ENCODE measurements at places on chromosomes 1 and 21.

- DNase-seq: no peak
These were observed 27.1 kb downstream of the SNAP47 start for GRCh38 chr1:227762231-227762911.

- DNase-seq: no peak
These were observed 62.5 kb downstream of the KIAA0040 start for GRCh38 chr1:175129997-175130648.

- DNase-seq: no peak
These were observed 4.8 kb downstream of the TTLL7 start for GRCh38 chr1:83994111-83994510.

GRCh38 chr1:65459397-65459768, 38.9 kb downstream of the LEPR start:
- no peak for DNase-seq

GRCh38 chr1:18734001-18734400, 103.4 kb downstream of the PAX7 start:
- DNase-seq: no peak

DNA sequence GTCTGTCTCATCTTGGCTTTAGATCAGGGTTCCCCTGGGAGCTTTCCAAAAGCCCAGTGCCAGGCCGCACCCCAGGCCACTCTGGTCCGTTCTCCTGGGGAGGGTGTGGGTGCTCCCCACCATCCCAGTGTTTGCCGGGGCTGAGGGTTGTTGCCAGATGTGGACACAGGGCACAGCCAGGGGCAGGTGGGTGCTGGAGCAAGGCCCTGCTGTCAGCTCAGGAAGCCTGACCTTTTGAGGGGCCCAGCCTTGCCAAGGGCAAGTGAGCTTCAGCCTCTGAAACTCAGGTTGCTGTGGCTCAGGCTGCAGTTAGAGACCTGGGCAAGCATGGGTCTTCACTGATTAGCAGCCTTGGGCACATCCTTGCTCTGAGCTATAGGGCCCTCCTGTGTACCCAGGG, 22.8 kb upstream of the ZBTB21 start:
- DNase-seq: no peak

DNA sequence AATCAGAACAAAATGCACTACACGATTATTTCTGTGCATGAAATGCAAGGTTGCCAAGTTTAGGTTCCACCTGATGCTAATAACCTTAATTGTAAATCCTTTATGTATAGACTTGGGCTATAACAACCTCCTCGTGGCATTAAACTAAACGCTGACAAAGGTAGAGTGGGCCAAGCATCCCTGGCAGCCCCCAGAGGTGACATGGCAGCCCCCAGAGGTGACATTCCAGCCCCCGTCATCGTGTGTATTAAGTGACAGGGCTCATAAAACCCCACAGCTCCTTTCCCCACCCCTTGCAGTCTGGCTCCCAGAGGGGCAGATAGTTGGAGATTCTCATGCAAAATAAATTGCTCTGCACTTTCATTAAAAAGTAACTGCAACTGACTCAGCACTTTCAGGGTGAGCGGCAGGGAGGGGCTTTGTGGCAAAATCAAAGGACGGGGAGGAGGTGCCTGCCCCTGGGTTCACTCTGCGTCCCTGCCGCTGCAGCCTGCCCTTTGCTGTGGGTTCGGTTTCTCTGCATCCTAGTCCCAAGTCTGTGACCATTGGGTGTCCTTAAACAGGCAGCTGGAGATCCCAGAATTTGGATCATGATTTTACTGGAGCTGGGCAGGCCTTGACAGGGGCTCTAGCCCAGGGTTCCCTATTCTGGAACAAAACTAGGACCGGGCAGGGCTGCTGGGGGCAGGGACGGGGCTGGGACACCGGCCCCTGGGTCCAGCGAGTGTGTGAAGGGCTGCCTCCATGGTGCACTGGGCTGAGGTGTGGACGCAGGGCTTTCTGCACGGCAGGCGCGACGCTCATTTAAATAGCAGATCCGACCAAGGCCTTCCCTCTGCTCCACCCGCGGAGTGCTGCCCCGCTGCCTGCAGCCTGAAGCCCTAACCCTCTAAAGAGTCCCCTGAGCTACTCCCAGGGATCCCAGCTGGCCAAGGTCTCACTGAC, 234.9 kb upstream of the VAMP3 start:
- DNase-seq: no peak

GRCh38 chr1:241918879-241919278, 38.7 kb upstream of the BECN2 start:
- DNase-seq: no peak

- no peak for DNase-seq
These were observed 87.3 kb upstream of the KAZN start for GRCh38 chr1:14511166-14511680.

GRCh38 chr1:34682452-34683223, 72.2 kb upstream of the GJB5 start:
- DNase-seq: no peak

- no peak for DNase-seq
These were observed 32.6 kb upstream of the HTR1D start for GRCh38 chr1:23249787-23250454.

GRCh38 chr21:32325706-32326105, 27.1 kb downstream of the MRAP start:
- DNase-seq: no peak

DNA sequence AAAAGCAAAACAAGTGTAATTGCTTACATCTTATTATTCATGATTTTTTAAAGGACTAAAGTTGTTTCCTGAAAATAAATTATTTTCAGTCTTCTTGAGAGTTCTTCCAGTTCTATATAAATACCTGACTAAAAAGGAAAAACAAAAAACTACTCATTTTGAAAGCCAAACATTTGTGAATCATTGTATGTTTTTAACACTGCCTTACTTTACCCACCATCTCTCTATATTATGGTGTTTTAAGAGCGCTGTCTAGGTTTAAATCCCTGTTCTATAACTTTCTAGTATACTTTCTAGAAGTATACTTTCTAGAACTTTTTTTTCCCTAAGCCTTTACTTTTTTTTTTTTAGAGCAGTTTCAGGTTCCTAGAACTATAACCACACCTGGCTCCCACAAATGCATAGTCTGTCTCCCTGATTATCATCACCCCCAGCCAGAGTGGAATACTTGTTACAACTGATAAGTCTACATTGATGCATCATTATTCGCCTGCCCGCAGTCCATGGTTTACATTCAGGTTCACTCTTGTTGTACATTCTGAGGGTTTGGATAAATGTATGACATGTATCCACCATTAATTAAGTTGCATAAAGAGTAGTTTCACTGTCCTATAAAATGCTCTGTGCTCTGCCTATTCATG, 9.8 kb downstream of the RSBN1 start:
- DNase-seq: no peak

- no peak for DNase-seq
These were observed 27.4 kb downstream of the CHML start for GRCh38 chr1:241612533-241613477.

DNA sequence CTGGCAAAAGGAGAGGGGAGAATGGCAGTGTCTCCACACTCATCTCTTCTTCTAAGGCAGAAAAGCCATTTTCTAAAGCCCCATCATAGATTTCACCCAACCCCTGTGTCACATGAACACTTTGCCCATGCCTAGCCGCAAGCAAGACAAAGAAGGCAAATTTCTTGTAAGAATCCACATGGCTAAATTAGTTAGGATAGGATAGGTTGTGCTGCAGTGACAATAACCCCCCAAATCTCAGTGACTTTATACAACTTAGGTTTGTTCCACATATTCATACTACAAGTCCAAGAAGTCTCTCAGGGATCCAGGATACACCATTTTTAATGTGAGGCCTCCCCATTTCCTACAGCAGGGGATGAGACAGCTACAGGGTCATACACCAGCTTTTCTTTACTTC, 40.8 kb downstream of the MIS18A start:
- DNase-seq: no peak

- DNase-seq: no peak
These were observed 53.4 kb downstream of the CD2 start for GRCh38 chr1:116807394-116808199.

GRCh38 chr1:174406421-174406820, 41.3 kb upstream of the GPR52 start:
- no peak for DNase-seq

DNA sequence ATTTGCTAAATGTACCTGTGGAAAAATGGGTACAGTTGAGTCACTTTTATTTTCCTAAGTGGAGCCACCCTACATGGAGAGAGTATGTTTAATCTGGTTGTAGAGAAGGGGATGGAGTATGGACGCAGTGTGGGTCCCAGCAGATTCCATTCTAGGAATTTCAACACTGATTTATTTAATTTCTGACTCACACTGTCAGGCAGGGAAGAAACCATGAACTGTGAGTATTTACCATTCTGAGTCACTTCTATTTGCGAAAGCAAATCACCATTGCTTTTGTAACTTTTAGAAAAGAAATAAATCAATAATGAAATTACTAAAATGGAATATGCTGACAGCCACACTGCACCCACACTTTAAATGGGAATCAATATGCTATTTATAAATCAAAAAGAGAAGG, 339.0 kb downstream of the DSCAM start:
- no peak for DNase-seq

- DNase-seq: no peak
These were observed 9.9 kb downstream of the CLCA1 start for GRCh38 chr1:86478416-86479156.

DNA sequence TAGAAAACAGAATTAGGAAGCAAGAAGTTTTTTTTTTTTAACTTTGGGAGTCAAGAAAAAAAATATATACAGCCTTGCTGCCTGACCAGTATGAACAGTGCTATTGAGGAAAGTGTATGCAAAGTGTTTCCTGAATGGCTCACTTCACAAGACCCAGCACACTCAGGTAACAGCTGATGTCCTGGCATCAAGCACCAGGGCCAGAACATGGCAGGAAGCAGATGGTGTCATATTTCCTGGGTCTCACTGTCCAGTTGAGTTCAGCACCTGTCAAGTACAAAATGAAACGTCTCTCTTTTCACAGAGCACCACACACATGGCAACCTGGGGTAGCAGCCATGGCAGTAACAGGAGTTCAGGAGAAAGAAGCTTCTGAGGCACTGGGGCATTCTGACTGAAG, 372.3 kb downstream of the TTLL7 start:
- no peak for DNase-seq

DNA sequence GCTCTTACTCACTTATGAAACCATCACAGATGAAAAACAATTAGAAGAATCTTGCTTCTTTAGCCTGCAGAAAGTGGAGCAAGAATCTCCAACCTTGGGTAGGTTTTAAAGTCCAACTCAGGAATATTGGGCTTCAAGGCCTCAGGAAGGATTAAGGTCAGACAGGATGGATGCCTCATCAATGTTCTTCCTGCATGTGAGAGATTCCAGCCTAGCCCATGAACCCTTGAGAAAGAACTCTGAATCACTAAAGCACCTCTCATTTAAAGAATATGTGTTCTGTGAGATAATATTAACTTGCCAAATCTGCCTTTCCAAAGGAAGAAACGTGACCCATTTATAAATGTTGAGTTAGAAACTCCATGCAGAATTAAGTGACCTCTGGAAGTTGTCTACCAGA, 345.2 kb upstream of the CAMK1G start:
- no peak for DNase-seq

DNA sequence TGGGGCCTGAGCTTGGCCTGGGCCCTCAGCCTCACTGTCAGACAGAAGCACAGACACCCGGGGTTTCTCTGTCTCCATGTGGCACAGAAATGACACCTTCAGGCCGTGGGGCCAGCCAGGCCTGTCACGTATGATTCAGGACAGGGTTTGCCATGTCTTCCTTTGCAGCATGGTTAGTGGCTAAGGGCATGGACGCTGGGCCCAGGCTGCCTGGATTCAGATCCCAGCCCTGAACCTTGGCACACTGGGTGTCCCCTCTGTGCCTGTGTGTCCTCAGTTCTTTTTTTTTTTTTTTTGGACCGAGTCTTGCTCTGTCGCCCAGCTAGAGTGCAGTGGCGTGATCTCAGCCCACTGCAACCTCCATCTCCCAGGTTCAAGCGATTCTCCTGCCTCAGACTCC, 73.6 kb downstream of the SPSB1 start:
- no peak for DNase-seq

GRCh38 chr21:44792702-44793591, 8.7 kb downstream of the UBE2G2 start:
- no peak for DNase-seq

DNA sequence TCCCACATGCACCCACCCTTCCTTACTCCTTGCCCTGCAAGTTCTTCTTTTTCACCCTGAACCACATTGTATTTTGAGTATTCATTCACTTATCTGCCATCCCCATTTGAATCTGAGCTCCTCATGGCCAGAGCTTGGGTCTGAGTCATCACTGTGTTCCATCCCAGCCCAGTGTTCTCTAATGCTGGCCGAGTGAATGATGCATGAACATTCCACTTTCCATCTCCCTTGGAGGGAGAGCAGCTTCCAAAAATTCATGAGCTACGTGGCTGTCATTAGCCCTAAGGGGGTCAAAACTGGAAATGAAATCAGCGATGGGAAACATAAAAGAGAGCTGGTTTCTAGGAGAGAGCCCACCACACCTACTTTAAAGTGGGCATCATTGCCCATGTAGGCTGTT, 187.0 kb upstream of the USP24 start:
- no peak for DNase-seq

DNA sequence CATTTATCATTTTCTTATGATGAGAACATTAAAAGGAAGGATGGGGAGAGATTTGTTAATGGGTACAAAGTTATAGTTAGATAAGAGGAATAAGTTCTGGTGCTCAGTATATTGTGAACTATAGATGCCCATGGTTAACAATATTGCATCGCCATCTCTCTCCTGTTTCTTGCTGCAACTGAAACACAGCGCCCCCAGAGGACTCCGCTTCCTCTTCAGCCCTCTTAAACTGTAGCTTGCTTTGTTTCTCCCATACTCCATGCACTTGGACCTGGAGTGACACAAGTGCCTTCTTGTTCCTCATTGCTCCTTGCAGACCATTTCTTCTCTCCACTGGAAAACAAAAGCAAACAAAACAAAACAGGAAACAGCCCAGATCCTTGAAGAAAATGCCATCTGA, 70.1 kb upstream of the NTPCR start:
- DNase-seq: no peak

DNA sequence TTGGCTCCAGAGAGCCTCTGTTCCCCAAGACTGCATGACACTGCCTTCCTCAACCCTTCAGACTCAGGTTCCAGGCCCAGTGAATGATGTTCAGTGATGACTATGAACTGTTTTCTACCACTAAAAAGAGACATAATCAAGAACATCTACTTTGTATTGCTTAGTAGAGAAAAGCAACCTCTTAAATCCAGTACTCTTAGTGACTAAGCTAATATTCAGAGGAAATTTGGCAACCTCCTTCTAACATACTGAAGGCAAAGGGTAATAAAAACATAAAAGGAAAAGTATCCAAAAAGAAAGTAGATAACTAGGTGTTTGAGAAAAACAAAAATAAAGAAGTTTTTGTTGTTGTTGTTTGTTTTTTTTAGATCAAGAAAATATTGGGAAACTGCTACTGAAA, 153.3 kb upstream of the RUNX1 start:
- DNase-seq: no peak

- no peak for DNase-seq
These were observed 1.3 kb downstream of the PCNT start for GRCh38 chr21:46325073-46325912.

All from cortex of kidney (tissue), 1 donor.